Effector CD4-positive, alpha-beta T cell (primary cell): ENCODE measurements at places on chromosomes 1 and 21.

- DNase-seq = no peak
Measured at GRCh38 chr1:172338295-172338735, 82.2 kb upstream of the C1orf105 start.

DNA sequence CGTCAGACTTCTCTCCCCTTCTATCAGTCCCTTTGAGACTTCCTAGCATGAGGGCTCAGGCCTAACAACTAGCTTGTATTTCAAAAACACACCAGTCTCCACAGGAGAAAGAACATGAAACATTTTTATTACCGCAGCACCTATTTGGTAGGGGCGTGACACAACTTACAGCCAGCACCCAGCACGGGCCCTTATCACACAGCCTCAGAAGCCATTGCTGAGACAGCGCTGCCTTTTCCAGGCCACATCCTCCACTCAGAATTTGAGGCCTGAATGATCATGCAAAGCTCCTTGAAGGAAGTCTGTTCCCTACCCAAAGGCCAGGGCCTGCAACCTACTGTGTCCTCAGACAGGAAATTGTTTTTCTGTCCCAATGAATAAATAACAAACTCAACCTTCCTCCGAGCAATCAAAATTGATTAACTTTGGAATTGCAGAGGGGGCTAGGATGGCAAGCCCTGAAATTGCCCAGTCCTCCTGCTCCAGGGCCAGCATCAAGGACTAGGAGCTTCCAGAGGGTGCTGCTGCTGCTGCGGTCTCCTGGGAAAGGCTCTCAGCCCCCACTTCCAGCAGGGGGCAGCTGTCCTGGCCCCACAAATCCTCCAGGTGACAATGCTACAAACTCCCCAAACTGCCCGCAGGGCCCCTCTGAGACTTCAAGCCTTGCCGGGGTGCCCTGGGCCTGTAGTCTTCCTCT, 94.3 kb upstream of the GALNT2 start:
- no peak for DNase-seq

GRCh38 chr1:21320410-21321108, 30.3 kb upstream of the ECE1 start:
- no peak for DNase-seq

DNA sequence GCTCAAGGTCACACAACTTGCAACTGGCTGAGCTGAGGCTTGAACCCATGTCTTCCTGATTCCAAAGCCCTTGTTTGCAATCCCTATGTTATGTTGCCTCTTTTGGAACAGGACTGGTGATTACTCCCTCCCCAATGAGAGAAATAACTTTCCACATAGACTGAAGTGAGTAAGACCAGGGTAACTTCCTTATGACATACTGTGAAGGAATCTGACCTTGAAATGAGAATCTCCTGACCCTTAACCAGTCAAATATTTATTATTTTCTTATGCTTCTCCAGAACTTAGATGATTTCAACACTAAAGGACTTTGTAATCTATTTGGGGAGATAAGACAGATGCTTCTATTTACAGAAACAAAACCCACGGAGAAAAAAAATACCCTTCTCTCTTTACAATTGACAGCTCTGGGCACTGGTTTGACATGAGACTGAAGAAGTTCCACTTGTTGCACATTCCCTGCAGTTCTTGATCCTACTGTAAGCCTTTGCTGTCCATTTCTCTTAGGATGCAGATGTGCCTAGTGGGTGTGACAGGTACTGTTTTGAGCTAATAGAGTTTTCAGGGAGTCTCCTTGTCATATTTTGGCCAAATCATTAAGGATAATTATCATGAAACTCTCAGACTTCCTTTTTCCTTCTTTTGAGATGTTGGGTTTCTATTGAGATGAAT, 3.9 kb upstream of the RPTN start:
- no peak for DNase-seq

DNA sequence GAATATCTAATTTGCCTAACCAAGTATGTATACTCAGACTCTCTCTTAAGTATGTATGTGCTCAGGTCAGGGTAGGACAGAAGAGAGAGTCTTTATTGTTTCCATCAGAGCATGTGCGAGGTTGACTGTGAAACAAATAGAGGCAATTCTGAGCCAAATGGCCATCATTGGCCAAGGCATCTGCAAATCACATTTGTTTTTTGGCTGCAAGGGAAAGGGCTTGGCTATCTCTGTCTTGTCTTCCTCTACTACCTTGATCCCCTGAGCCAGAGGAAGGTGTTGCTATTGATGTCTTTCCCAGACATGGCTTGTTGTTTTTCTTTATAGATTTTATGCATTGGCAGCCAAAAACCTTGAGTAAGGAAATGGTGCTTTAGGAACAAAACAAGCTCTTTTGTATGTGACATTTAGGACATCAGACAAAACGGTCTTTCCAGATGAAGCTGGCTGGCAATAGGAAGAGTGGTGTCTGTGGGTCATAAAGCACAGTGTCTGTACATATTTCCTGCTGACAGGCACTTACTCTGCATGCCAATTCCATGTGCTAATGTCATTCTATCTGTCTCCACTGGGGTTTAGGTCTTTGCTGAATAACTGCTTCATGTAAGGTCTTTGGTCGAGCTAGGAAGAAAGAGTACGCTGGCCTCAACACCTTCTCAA, 163.3 kb downstream of the BRINP2 start:
- DNase-seq = no peak

GRCh38 chr1:156465747-156466365, 34.7 kb downstream of the MEF2D start:
- no peak for DNase-seq

- no peak for DNase-seq
Measured at GRCh38 chr1:209770636-209771415, 13.5 kb downstream of the C1orf74 start.

DNA sequence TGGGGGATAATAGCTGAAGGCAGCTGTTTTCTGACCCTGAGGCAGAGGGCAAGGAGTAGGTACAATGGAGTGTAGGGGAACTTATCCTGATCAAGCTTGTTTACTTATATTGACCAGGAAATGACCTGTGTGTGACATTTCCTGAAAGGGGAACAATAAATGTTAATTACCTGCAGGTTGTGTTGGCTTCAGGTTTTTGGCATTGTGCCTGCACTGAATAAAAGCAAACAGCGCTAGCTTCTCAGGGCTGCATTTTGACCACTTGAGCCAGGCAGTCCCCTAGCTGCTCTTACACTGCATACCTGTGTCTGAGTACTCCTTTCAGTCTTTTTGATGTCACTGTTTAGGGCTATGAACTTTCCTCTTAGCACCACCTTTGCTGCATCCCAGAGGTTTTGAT, 40.6 kb downstream of the DRAM2 start:
- no peak for DNase-seq

DNA sequence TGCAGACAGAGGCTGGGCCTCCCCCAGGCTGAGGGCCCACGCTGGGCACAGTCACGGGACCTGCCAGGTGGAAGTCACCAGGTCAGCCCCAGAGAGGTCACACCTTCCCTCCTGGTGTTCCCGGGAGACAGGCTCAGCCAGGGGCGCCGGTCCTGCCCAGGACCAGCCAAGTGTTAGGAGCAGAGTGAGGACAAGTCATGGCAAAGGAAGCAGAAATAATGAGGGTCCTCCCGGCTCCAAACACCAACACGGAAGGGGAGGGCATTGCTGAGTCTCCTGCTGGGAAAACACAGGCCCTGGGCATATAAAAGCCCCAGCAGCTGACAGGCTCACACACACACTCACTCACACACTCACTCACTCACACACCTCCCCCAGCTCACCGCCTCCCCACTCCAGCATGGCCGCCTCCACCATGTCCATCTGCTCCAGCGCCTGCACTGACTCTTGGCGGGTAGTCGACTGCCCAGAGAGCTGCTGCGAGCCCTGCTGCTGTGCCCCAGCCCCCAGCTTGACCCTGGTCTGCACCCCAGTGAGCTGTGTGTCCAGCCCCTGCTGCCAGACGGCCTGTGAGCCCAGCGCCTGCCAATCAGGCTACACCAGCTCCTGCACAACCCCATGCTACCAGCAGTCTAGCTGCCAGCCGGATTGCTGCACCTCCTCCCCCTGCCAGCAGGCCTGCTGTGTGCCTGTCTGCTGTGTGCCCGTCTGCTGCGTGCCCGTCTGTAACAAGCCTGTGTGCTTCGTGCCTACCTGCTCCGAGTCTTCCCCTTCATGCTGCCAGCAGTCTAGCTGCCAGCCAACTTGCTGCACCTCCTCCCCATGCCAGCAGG, at the start of gene KRTAP10-10:
Gene KRTAP10-10 (plus strand): TSS at position 339 of the 833 bp plus-strand sequence. CDS start 62 bp downstream, at position 401.
- DNase-seq = no peak

DNA sequence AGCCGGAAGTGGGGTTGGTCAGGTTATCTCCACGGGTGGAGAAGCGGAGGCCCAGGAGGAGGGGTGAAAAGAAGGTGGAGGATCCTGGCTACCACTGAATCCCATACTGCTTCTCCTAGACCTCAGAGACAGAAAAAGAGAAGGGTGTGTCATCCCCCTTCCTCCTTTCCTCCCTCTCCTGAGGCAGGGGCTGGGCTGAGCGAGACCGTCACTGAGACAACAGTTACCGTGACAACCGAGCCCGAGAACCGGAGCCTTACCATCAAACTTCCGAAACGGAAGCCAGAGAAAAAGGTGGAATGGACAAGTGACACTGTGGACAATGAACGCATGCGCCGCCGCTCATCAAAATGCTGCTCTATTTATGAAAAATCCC, 42.1 kb upstream of the NBPF3 start:
- no peak for DNase-seq
